Stimulated activated CD8-positive, alpha-beta memory T cell treated with anti-CD3 and anti-CD28 coated beads, Interleukin-7, amount 100 ng/mL, for 1 hour (primary cell): ENCODE measurements at places on chromosomes 4 and X.

- no peak for DNase-seq
Observed at GRCh38 chrX:112997991-112998390, 157.4 kb upstream of the AMOT start.

DNA sequence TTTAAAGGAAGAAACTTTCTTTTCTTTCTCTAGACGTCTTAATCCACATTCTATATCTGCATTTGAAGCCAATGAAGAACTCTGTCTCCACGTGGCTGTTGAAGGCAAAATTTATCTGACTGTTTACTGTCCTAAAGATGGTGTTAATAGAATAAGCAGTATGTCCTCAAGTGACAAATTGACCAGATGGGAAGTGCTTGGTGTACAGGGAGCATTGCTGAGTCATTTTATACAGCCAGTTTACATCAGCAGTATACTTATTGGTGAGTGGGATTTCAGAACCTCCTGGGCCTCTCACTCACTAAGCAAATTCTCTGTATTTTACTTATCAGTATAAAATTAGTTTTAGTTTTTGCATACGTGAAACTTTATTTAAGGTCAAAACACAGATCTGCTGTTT, 33.7 kb downstream of the ADAD1 start:
- DNase-seq: no peak

DNA sequence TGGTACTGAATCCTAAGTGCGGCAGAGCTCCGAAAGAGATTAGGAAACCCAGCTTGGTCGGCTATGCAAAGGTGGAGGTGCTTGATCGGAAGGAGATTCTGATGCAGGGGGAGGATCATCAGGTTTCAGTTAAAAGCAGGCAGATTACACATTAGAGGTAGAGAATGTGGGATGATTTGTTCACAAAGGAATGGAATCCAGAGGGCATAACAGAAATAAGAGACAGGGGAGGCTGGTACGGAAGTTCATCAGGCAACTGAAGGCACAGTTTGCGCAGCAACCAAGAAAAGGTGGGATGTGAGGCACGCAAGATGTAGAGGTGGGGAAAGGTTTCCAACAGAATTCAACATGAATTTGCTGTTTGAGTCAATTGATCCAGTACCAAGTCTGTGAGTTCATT, 424 bp upstream of the ZNF330 start:
- DNase-seq: no peak

DNA sequence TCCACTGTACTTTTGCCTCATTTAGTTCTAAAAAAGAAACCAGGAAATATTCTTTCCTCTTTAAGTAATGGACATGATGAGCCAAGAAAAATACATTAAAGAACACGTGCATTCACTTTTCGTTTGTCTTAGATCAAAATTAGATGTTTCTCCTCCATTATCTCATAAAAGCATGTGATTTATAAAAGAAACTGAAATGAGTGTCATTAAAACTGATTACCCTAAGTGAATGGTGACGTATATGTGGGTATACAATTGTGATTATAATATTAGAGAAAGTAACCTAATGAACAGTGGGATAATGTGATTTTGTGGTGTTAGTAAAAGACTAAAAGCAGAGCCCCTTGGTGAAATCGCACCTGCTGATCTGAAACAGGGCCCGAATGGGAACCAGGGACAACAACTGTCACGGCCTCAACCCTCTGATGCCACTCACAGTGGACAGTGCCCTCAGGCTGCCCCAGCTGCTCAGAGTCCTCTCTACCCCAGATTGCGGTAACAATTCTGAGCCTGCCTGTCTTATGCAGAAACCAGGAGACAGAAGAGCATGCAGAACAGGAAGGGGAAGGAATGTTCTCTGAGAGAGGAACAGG, 25.7 kb upstream of the HS6ST2 start:
- DNase-seq: no peak

- no peak for DNase-seq
Observed at GRCh38 chr4:109803924-109804571, 2.2 kb upstream of the CFI start.

GRCh38 chr4:182847576-182848450, 69.4 kb downstream of the DCTD start:
- no peak for DNase-seq

DNA sequence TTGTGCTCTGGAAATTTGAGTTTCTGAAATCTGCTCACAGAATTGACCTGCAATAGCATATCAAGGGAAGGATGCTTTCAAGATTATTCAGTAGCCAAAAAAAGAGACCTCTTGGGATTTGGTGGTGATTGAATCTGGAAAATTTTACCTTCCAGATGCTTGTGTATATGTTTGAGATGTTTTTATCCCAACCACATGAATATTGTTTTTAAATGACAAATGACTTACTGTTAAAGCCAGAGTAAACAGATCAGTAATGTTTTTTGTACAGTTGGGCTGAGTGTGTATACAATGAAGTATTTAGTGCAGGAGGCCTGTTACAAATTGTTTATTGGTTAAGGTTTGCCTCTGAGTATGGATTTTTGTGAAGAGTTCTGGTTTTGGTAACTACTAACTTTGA, 126.5 kb downstream of the CBR4 start:
- DNase-seq: no peak

GRCh38 chr4:126976850-126977632, 655.7 kb upstream of the INTU start:
- DNase-seq: no peak

GRCh38 chr4:184403384-184403781, 71.0 kb downstream of the IRF2 start:
- no peak for DNase-seq

- no peak for DNase-seq
Observed at GRCh38 chr4:5366421-5366820, 315.1 kb downstream of the STK32B start.

DNA sequence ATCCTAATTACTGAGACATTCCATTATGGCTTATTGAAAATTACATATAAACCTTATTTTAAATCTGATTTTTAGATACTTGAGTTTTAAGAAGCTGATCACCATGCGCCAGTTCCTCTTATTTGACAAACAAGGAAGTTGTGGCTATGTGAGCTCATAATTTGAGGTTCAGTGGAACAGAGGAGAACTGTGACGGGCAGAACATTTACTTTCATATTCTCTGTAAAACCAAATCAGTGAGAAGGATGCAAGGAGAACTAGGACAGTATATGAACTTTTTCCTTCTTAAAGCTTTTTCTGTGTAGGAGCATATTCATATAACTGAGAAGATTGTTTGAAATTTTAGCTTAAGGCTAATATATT, 25.3 kb downstream of the STIM2 start:
- DNase-seq: no peak

GRCh38 chrX:78822157-78822690, 74.7 kb downstream of the LPAR4 start:
- no peak for DNase-seq
